ENCODE measurements at places on chromosomes 12 and 14.

DNA sequence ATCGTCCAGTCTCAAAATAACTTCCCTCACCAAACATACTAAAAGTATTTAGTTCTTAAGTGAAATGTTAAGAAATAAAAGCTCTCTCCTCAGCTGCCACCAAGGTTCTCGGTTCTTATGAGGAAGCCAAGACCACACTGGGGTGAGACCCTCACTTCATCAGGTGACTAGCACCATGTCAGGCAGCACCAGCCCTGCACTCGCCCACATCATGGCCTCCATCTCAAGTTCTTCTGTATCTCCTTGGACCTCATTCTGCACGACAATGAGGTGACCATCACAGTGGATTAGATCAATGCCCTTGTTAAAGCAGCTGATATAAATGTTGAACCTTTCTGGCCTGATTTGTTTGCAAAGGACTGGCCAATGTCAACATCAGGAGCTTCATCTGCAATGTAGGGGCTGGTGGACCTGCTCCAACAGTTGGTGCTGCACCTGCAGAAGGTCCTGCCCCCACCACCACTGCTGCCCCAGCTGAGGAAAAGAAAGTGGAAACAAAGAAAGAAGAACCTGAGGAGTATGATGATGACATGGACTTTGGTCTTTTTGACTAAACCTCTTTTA is 12.4 kb downstream of the SEC23A start:
- DNase-seq = no peak

DNA sequence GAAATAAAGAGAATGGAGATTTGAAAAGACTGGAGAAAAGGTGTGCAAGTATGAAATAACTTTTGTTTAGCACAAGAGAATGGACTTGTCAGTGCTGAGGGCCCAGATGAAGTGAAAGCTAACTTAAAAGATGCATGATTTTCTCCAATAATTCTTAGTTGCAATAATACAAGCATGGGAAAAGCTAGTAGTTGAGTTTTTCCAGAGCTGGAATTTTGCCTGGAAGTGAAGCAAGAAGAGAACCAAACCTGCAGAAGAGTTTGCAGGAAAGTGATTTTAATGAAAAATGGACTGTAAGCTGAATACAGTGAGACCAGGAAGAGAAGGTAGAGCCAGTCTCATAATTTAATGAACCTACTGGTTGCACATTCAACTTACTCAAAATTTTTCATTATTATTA is 69.3 kb upstream of the FSCB start:
- DNase-seq = no peak

DNA sequence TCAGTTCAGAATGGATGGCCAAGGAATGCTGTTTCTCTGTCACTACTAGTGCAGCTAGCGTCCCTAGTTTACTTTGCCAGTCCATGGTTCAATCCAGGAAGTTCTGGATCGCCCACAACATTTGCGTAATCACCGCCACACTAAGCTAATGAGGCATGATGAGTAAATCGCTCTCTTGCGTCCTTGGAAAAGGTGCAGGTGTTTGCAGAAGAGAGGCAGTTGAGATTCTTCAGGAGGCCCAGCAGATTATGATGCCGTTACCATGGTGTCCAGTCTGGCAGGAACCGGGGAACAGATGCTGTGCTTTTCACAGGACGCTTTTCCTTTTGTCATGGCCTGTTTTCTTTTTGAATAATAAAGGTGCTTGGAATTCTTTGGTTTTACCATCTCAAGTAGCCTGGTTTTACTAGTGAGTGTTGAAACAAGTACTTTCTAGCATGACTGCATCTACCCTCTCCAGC is 9.0 kb downstream of the TPH2 start:
- DNase-seq = no peak

- DNase-seq = no peak
Measured at GRCh38 chr14:79516009-79516408, 695.3 kb downstream of the DIO2 start.

GRCh38 chr14:35666429-35667043 is 132.6 kb downstream of the INSM2 start:
- no peak for DNase-seq

- no peak for DNase-seq
Measured at GRCh38 chr12:89694542-89694941, 14.1 kb downstream of the ATP2B1 start.

- no peak for DNase-seq
Measured at GRCh38 chr12:96497855-96498254, 8.5 kb downstream of the CFAP54 start.

DNA sequence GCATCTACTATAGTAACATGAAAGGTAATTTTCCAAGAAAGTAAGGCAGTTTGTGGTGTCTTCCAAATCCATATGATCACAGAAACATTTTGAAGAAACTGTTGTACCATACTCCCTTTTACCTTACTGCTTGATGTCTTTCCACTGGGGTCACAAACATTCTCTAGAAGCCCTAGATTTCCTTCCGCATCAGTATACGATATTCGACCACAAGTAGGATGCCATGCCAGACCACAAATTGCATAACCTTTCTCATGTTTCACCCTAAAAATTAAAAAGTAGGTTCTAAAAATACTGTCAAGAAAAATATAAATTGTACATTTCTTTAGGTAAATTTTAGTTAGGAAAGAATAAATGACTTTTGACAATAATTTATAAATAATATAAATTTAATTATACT is 26.5 kb downstream of the WDHD1 start:
- no peak for DNase-seq

DNA sequence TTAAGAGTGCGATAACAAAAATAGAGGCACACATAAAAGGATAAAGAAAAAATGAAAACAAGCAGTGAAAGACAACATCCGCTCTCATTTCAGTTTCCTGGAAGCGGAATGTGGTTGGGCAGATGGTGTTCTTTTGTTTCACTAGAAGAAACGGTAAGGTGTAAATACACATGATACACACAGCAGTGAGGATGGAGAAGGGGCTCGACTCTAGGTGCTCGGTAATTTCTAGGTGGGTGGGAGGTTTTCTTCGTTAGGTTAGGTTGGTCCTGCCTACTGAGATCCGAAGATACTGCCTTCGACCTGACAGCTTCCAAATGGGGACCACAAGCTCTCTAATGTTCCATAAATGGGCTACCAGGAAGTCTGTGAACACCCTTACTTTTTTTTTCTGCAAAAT is 1082.5 kb downstream of the BCL11B start:
- DNase-seq = no peak

GRCh38 chr12:130421896-130422295 is 84.2 kb downstream of the PIWIL1 start:
- DNase-seq = no peak

GRCh38 chr12:99049774-99050173 is 404.7 kb downstream of the APAF1 start:
- no peak for DNase-seq

- no peak for DNase-seq
Measured at GRCh38 chr12:80690090-80690489, 17.3 kb upstream of the MYF6 start.

- DNase-seq = no peak
Measured at GRCh38 chr14:101838476-101838875, 77.0 kb downstream of the PPP2R5C start.

- DNase-seq = no peak
Measured at GRCh38 chr12:113043240-113043639, 13.3 kb upstream of the DTX1 start.

DNA sequence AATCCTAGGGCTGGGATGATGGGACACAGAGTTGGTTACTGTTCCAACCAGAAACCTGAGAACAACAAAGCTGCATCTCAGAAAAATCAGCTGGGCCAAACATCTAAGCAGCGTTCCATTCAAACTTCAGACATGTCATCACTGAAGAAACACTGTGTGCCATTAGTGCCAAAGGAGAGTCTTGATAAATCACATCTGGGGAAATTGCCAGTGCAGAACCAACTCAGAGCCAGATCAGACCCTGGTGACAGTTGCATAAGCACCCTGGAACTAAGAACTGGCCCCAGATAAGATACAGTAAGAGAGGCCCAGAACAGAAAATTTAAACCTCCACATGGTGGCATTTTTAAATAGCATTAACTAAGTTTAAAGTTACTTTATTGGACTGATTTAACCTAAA is 482.8 kb downstream of the PRKD1 start:
- DNase-seq = no peak

- DNase-seq = no peak
Measured at GRCh38 chr12:6444031-6444430, 724 bp upstream of the CD27 start.

GRCh38 chr14:67680121-67680602 is 5.7 kb upstream of the VTI1B start:
- DNase-seq = no peak

- DNase-seq = no peak
Measured at GRCh38 chr12:6321905-6322304, 11.4 kb downstream of the PLEKHG6 start.

DNA sequence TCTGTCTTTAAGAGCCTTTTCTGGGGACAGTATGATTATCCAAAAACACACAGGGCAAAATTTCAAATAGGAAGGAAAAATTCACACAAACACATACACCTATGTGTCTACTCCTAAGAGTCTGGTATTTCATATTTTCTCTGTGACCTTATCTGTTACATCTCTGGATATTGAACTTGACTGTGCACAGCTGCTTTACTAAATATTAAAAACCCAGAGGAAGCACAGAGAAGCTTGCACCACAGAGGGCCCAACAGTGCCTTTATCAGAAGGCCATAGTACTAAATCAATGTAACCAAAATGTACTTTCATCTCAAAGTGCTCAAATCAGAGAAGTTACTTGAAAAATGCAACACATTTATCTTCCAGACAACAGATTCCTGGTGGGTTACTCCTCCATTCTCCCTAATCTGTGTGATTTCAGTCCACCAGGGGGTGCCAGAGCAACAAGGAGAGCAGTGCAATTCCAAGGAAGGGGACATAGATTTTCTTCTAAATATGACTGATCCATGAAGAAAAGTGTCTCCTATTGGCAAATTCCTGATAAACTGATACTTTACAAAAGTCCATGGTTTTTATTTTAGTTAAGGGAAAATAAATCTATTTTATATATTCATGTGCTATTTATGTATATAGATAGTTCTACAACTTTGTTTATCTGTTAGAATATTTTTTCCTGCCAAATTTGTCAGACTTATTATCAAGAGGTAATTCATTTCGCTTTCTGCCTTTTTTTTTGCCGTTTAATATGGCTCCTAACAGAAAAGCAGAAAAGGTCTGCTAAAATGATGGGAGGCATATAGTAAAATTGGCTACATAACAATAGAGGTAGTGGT is 617.6 kb downstream of the LRFN5 start:
- DNase-seq = no peak
